Right forelimb (tissue), 1 donor: ENCODE measurements at places on chromosomes 1 and 21.

- no peak for DNase-seq
Observed at GRCh38 chr1:152855661-152856060, 4.1 kb upstream of the LCE7A start.

GRCh38 chr1:33094971-33095604 lies 14.1 kb downstream of the AZIN2 start:
- peak; percentile 75 for DNase-seq

- DNase-seq: no peak
Observed at GRCh38 chr1:202959276-202959620, 1.1 kb upstream of the ADIPOR1 start.

DNA sequence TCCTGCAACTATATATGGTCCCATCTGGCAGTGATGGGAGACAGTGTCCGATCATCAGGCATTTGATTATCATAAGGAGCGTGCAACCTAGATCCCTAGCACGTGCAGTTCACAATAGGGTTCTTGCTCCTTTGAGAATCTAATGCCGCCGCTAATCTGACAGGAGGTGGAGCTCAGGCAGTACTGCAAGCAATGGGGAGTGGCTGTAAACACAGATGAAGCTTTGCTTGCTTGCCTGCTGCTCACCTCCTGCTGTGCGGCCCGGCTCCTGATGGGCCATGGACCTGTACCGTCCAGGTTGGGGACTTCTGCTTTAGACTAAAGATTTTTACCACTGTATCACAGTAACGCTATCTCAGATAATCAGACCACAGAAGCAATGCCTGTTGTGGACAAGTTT lies 63.8 kb downstream of the TGFB2 start:
- DNase-seq: no peak

- no peak for DNase-seq
Observed at GRCh38 chr1:223209992-223210787, 67.1 kb upstream of the TLR5 start.

GRCh38 chr1:119870917-119871596 lies 25.3 kb downstream of the ADAM30 start:
- peak; percentile 95 for DNase-seq

DNA sequence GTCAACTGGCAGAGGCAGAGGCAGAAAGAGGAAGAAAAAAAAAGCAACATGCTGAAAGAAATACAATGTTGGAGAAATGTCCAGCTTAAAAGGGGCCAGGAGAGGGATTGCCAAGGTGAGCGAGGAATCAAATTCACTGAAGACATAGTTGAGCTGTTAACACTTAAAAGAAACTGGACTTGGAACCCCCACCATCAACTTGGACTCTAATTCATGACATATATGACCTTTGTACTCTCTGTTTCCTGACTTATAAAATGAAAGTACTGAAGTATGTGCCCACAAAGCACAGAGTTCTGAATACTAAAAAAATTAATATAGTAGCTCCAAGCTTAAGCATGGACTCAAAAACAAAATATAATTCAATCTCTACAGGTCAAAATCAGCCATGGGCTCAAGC lies 16.1 kb downstream of the PRR9 start:
- DNase-seq: no peak

- DNase-seq: no peak
Observed at GRCh38 chr1:81511281-81511680, 289.5 kb upstream of the ADGRL2 start.

- no peak for DNase-seq
Observed at GRCh38 chr21:15976807-15977206, 247.0 kb downstream of the USP25 start.
